NCI-H774 (cell line): ENCODE measurements at places on chromosomes 3 and 15.

- no peak for DNase-seq
Observed at GRCh38 chr15:65804252-65804931, 12.3 kb upstream of the DENND4A start.

GRCh38 chr3:69445498-69445897 lies 59.6 kb upstream of the FRMD4B start:
- DNase-seq: no peak

DNA sequence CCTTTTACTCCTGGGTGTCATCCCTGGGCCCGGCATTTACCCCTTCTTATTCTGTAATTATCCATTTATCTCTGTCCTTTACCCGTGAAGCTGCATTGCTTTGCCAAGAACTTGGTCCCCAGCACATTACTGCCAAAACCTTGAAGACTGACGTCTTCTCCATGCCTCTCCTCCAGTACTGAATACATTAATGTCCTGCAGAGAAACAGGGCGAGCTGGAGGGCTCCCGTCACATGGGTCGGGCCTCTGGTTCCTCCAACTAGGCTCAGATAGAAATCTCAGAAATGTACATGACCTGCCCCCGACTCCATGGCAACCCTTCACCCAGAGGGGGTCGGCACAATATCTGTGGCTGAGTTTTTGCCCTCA lies 445 bp downstream of the EFCAB12 start:
- DNase-seq: no peak

DNA sequence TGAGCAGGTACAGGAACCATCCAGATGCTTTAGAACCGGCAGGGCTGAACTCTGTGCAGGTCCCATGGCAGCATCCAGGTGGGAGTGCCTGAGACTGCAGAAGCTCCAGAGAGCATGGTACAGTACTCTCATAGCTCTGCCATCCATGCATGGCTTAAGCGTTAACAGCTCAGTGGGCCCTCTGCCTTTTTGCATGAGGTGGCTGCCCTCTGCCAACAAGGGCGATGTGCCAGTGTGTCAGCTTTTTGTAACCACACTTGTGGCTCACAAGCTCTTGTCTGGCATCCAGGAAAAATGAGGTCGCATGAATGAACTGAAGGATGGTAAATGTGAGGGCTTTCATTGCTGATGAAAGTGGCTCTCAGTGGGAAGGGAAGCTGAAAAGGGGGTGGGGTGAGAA lies 950.1 kb downstream of the DIPK2A start:
- no peak for DNase-seq

GRCh38 chr3:2578560-2578959 lies 479.9 kb downstream of the CNTN4 start:
- DNase-seq: no peak

DNA sequence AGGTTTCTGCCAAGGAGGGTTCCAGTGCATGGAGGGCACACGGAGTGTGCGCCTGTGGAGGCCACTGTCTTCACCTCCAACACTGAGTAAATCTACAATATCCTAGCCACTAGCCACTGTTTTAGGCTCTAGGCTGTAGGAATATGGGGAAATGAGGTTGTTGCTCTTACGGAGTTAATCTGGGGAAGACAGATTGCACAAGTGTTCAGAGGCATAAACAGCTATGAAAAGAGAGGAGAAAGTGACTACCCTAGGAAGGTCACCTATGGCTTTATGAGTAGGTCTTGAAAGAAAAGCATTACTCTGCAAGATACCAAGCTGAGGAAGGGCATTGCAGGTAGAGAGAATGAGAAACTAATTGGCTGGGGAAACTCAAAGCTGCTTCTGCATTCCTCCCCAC lies 85.7 kb downstream of the CYP19A1 start:
- DNase-seq: no peak

DNA sequence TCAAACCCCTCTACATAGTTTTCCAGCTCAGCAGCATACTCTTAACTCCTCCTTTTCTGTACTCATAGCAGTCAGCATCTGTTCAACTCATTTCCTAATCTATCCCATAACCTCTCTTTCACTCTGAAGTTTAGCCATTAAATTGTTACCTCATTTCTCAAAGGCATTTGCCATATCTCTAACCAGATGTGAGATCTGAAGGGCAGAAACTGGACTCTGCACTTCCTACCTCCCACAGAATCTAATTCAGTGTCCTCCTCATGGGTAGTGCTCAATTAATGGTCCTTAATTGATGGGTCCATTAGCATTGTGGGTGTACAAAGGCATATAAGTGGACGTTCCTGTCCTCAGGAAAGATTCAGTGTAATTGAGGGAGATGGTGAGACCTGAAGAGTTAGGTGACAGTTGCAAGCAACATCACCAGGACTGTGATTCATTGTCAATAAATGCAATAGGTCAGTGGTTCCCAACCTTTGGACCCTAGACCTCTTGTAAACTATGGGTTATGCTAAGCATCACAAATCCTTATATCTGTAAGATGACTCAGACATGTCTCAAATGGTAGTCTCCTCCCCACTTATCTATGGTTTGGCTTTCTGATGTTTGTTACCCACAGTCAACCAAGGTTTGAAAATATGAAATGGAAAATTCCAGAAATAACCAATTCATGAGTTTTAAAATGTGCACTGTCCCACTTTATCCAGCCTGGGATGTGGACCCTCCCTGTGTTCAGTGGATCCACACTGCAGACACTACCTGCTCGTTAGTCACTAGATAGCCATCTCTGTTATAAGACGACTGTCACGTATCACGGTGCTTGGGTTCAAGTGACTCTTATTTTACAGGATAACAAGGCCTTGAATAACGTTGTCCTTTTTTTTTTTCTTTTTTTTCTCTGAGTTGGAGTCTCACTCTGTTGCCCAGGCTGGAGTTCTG lies 25.0 kb upstream of the UACA start:
- DNase-seq: no peak

- no peak for DNase-seq
Observed at GRCh38 chr15:71325481-71325880, 210.2 kb downstream of the THSD4 start.

GRCh38 chr3:152030320-152030719 lies 156.9 kb downstream of the SUCNR1 start:
- no peak for DNase-seq

GRCh38 chr3:99962703-99963102 lies 145.0 kb downstream of the CMSS1 start:
- no peak for DNase-seq

- DNase-seq: no peak
Observed at GRCh38 chr15:42932833-42933515, 12.4 kb upstream of the TTBK2 start.

GRCh38 chr3:10521772-10522441 lies 16.5 kb upstream of the ATP2B2 start:
- no peak for DNase-seq

- DNase-seq: no peak
Observed at GRCh38 chr3:9196020-9196419, 53.4 kb downstream of the SRGAP3 start.

DNA sequence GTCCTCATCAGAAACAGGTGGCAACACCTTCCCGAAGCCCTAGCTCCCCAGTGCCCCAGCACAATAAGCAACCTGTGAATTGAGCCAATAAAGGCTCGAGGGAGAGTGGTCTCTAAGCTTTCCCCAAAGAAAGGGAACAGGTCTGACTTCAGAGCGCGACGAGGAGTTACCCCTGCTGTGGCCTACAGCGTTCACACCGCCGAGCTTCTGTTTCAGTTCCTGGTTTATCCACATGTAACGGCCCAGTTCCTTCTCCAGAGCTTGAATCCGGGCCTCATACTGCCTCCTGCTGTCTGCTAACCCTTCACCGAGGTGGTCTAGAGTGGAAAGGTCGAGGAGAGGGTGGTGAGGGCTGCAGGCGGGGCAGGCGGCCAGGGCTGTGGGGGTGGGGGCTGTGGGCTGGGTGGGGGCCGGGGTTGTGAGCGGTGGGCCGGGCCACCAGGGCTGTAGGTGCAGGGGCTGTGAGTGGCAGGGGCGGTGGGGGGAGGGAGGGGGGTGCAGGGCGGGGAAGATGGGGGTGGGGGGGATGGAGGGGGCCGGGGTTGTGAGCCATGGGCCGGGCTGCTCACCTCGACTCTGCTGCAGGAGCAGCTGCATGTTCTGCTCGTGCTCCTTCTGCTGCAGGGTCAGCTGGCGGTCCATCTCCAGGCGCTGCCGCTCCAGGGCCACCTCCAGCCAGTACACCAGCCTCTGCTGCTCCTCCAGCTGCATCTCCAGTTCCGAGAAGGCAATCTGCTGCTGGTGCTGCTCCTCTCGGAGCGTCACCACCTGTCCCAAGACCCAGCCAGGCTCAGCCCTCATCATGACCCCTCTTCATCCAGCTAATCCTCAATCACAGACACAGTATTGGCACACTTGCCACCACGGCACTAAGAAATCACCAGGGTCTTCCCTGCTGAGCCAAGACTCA lies 26.2 kb downstream of the KIF7 start:
- DNase-seq: no peak

DNA sequence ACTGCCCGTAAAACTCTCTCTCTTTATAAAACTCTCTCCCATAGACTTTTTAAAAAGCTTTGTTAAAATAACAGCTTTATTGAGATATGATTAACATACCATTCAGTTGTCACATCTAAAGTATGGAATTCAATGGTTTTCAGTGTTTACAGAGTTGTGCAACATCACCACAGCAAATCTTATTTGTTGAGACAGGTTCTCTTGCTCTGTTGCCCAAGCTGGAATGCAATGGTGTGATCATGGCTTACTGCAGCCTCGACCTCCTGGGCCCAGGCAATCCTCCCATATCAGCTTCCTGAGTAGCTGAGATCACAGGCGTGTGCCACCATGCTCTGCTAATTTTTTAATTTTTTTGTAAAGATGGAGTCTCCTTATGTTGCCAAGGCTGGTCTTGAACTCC lies 35.9 kb upstream of the TRAK1 start:
- DNase-seq: no peak

- DNase-seq: no peak
Observed at GRCh38 chr3:65785065-65785645, 253.6 kb downstream of the MAGI1 start.

DNA sequence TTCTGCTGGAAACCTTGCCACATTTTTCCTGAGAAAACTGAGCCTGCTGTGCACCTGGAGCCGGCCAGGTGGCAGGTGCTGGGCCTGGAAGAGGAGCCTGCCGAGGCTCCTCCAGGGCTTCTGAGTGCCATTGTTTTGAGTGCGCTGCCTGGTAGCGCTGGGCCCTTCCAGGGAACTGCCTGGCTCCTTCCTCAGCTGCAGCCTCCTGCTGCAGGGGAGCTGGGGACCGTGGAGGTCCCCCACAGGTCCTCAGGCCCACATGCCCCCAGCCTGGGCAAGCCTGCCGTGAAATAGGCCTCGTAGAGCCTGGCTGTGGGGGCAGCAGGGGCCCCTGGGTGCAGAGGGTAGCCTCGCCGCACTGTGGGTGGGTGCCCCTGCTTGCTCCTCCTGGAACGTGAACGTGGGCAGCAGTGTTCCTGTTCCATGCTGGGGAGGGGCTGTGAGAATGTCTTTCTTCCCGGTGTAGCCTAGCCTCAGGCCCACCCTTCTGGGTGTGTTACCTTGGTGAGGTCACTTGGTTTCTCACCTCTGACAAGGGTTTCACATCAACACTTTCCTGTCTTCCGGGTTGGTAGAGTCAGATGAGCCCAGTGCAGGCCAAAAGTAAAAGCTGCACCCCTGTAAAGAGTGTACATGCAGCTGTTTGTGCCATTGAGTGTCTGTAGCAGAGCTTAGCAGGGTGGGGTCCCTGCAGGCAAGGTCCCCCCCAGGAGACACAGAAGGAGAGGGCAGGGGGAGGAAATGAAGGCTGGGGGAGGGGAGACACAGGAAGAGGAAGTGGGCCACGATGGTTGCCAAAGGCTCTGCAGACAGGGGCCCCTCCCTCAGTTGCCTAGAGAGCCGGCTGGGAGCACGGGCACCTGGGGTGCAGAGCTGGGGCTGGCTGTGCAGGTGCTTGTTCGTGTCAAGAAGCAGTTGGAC lies 34.5 kb downstream of the KLF13 start:
- peak; percentile 56 for DNase-seq

DNA sequence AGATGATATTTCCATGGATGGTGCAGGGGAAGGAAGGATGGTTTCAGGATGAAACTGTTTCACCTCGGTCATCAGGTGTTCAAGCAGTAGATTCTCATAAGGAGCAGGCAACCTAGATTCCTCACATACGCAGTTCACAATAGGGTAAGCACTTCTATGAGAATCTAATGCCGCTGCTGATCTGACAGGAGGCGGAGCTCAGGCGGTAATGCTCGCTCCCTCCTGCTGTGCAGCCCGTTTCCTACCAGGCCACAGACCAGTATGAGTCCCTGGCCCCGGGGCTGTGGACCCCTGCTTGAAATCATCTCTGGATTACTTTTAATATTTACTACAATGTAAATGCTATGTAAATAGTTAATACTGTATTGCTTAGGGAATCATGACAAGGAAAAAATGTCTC lies 241.8 kb downstream of the ROBO2 start:
- no peak for DNase-seq

DNA sequence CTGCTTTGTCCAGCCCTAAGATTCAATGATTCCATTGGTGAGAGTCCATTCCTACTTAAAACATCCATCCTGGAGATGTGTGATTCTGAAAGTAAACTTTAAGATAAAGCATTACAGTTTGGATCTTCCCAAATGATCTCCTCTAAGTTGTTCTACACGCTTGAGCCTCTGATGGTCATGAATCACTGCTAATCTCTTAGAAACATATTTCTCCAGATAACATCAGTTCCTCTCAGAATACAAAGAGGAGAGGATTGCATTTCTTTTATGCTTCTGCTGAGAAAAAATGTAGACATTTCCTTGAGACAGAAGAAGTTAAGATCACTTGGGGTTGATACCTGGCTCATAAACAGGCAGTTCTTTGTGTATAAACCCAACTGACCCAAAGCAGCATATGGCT lies 281.2 kb upstream of the DPH6 start:
- DNase-seq: no peak

- DNase-seq: no peak
Observed at GRCh38 chr15:48794697-48795134, 16.2 kb downstream of the CEP152 start.

- no peak for DNase-seq
Observed at GRCh38 chr3:190747571-190747970, 114.9 kb downstream of the GMNC start.

GRCh38 chr3:111668888-111669488 lies 73.8 kb upstream of the ZBED2 start:
- DNase-seq: peak; percentile 22

DNA sequence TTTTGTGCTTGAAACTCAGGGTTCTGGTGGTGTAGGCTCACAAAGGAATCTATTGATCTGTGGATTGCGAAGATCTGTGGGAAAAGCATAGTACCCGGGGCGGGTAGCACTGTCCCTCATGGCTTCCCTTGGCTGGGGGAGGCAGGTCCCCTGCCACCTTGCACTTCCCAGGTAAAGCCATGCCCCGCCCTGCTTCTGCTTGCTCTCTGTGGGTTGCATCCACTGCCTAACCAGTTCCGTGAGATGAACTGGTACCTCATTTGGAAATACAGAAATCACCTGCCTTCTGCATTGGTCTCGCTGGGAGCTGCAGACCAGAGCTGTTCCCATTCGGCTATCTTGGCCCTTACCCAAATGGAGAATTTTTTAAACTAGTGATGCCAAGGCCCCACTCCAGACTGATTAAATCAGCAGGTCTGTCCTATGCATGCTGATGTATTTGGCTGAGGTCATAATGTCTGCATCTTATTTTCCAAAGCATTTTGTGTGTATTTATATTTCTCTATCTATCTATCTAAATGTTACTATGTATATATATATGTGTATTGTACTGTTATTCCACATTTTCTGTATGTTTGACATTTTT lies 65.5 kb upstream of the SLC7A14 start:
- DNase-seq: no peak
